Activated T-cell treated with anti-CD3 and anti-CD28 coated beads for 48 hours (primary cell): ENCODE measurements at places on chromosomes 2 and 18.

DNA sequence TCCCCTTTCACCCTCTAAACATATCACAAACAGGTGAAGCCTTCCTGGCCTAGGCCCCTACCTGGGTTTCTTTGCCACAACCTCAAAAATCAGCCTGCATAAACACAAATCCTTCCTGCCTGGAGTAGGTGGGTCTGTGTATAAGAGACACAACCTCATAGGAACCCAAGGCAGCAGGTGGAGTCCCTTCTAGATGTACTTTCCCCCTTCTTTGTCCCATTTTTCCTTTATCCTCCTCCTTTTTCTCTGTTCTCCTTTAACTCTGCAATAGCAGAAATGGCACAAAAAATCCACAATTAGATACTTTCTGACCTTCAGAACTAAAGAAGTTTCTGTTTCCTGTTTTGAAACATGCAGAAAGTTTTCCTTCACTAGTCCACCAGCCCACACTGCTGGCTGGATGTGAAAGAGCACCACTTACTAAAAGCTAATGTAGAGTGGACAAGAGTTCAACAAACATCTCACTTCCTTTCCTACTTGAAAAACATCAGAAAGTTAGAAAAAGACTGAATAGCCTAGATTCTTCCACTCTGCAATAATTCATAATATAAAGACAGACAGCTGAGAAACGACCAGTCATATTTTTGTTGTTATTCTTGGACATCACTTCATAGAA lies 11.2 kb downstream of the SLC40A1 start:
- no peak for DNase-seq

DNA sequence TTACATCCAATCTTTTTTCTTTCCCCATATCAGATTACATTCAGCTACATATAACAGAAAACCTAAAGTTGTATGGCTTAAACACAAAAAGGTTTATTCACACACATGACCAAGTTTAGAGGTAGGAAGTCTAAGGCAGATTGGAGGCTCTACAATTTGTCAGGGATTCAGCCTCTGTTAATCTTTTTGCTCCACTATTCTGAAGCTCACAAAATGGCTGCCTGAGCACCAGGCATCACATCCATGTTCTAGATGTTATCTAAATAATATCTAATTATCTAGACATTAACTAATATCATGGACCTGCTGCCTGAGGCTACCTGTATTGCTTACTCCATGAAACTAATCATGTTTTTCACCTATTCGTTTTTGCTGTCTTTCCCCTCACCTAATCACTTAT lies 23.7 kb upstream of the DSC2 start:
- no peak for DNase-seq

- DNase-seq, result no peak
These were observed 15.0 kb upstream of the MAT2A start for GRCh38 chr2:85523903-85524335.

- no peak for DNase-seq
These were observed 38.2 kb downstream of the BOLA3 start for GRCh38 chr2:74109551-74109950.

DNA sequence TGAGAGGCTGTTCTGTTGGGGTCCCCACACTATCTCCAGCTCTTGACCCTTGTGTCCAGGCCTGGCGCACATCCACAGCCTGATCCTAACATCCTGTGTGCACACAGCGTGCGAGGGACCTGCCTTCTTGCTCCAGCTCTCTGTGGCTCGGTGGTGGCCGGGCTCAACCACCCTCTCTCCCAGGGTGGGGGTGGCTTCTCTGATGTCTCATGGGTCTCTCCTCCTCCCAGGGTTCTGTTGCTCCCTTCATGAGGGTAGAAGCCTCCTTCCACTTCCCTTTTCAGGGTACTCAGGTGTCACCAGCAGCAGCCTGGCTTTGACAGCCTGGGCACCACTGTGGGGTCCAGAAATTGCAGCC lies 196.9 kb upstream of the RAB6C start:
- DNase-seq, result no peak

- no peak for DNase-seq
These were observed 124.4 kb upstream of the SETBP1 start for GRCh38 chr18:44556296-44556695.
